ENCODE measurements at places on chromosomes 1 and 21.

- DNase-seq: peak; percentile 45
Measured at GRCh38 chr1:160205242-160206035, at the start of gene PEA15. PEA15 (plus strand) TSS chr1:160205384; CDS start chr1:160211545, 6,161 bp downstream.

GRCh38 chr21:30563072-30563471 is 2.0 kb upstream of the KRTAP19-7 start:
- no peak for DNase-seq

- no peak for DNase-seq
Measured at GRCh38 chr1:30824736-30825429, 67.3 kb upstream of the LAPTM5 start.

GRCh38 chr1:212678456-212679410 is 20.9 kb downstream of the BATF3 start:
- no peak for DNase-seq

DNA sequence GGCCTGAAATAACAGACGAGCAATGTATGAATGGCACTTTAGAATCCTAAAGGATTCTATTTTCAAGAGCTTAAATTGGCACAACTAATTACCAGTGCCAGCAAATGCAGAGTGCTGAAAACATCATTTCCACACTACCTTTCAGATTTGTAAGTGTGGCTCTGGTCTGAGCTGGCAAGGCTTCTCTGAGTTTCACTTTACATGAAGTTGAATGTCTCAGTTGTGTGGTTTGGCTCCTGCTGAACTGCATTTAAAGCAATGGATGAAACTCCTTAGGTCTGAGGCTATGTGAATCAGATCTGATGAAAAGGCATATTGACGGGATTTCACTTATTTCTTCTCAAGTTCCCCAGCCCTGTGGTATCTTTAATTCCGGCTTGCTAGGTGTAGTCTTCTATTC is 114.8 kb upstream of the PTGFR start:
- DNase-seq: no peak

DNA sequence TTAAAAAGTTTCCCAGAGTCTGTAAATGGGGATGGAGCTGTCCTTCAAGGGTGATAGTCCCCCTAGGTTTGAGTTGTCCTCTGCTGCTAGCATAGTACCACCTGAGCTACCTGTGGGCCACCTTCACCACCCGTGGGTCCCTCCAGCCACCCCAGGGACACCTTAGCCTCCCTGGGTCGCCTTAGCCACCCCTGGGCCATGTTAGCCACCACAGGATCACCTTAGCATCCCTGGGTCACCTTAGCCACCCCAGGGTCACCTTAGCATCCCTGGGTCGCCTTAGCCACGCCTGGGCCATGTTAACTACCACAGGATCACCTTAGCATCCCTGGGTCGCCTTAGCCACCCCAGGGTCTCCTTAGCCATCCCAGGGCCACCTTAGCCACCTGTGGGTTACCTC is 67.1 kb downstream of the ADARB1 start:
- no peak for DNase-seq

GRCh38 chr21:32334980-32335531 is 36.4 kb downstream of the MRAP start:
- DNase-seq: no peak

GRCh38 chr1:22166439-22166838 is 23.5 kb upstream of the WNT4 start:
- no peak for DNase-seq

GRCh38 chr1:218347723-218348627 is 2.8 kb downstream of the TGFB2 start:
- no peak for DNase-seq

- no peak for DNase-seq
Measured at GRCh38 chr1:235533476-235534168, 29.4 kb upstream of the B3GALNT2 start.

GRCh38 chr1:164671966-164672571 is 113.1 kb downstream of the PBX1 start:
- DNase-seq: no peak

DNA sequence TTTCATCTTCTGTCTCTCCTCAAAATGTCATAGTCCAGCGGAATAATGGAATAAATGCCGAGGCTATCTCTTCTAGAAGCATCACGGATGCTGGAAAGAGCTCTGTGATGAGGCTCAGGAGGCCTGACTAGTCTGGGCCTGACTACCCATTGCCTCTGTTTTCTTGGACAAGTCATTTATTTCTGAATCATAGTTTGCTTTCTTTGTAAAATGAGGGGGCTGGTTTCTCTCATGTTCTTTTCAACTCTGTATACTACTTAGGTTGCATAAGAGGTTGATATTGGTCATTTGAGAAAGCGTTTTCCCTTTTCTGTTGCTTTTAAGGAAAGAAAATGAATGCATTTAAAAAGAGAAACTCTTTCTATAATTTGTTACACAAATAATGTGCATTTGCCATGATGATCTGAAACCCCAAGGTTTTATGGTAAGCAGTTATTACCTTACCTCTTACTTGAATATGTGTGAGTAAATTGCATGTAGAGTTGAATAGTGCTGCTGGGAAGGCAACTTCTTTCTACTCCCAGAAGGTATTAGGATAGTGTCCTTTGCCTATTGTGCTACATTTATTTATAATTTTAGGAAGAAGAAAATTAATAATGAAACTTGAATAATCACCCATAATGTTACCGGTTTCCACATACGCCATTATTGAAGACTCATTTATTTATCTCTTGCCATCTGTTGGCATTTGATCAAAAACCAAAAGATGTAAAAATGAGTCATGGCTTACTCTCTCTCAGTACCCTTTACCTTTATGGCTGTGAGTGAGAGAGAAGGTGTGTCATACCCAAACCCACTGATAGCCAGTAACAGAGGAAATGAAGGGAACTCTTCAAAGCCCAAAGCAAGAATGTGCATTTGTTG is 179.1 kb downstream of the FASLG start:
- DNase-seq: no peak

DNA sequence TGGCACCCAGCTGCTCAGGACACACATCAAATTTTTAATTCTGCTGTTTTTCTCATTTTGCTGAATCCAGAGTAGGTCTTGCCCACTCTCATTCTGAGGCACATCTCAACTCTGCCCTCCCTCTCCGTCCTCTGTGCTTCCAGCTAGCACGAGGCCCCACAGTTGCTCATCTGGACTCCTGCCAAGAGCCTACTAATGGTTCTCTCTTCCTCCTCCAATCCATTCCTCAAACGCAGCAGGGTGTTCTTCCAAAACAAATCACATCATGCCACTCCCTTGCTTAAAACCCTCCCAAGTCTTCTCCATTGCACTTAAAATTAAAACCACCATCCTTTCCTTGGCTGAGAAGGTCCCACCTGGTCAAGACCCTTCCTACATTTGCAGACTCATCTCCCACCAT is 49.8 kb upstream of the SCAF4 start:
- no peak for DNase-seq

DNA sequence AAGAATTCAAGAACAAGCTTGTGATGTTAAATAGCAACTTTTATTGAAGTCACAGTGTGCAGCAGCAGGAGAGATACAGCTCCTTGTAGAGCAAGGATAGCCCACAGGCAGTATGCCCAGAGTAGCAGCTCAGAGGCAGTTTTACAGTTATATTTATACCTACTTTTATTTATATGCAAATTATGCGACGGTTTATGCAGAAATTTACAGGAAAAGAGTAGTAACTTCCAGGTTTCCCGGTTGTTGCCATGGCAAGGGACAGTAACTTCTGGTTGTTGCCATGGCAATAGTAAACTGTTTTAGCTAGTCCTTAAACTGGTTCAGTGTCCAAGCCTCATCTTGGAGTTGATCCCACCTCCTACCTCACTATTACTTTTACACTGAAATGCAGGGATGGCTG is 344.6 kb upstream of the LYPLAL1 start:
- no peak for DNase-seq

DNA sequence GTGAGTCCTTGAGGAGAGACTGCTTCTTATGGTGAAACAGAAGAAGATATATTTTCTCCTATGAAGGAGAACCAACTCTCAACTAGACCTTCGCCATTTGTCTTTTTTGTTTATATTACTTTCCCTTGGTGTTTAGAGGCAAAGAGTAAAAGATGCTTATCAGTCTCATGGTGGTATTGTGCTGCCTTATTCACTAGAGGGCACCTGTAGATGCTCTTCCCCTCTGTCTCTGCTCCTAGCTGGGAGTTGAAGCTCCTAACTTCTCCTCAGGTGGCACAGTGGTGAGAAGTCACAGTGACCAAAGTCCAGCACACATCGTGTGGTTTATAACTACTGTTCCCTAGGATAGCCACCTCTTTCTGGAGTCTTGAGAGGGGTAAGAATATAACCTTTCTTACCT is 1359.6 kb downstream of the PLA2G4A start:
- no peak for DNase-seq

GRCh38 chr1:94230920-94231319 is 6.5 kb downstream of the ARHGAP29 start:
- DNase-seq: no peak

DNA sequence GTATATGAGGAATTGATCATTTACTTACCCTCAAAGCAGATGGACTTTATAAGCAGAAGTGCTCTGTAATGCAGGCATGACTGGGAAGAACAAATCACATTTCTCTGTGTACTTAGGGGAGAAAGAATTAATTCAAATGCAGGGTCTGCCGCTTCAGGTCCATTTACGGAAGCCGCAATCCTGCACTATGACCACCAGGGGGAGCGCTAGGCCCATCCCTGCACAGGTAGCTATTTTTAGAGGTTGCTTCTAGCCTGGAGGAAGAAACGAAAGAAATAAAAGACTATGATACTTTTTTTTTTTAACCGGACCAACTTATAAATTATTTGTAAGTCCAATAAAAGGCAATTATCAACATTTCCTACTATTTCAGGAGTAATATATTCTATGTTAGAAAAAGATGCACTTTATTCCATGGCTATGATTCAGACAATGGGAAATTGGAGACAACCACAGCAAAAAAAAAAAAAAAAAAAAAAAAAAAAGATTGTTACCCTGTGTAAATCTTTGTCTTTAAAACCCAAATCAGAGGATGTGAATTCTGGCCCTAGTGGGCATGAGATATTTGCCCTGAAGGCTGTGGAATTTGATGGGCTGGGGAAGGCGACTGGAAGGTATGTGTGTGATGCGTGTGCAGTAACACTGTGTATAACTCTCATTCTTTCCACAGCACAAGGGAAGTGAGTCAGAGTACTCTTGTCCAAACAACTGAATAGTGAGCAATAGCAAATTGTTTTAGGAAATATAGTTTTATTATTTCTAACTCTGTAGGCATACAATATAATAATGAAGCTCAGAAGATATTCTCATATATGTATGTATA is 12.9 kb upstream of the FYB2 start:
- DNase-seq: peak; percentile 42

- no peak for DNase-seq
Measured at GRCh38 chr1:109499081-109499480, 5.2 kb downstream of the CYB561D1 start.

GRCh38 chr1:72547412-72547811 is 265.1 kb upstream of the NEGR1 start:
- no peak for DNase-seq

GRCh38 chr1:93448983-93449804 is 1.3 kb downstream of the FNBP1L start:
- DNase-seq: no peak

DNA sequence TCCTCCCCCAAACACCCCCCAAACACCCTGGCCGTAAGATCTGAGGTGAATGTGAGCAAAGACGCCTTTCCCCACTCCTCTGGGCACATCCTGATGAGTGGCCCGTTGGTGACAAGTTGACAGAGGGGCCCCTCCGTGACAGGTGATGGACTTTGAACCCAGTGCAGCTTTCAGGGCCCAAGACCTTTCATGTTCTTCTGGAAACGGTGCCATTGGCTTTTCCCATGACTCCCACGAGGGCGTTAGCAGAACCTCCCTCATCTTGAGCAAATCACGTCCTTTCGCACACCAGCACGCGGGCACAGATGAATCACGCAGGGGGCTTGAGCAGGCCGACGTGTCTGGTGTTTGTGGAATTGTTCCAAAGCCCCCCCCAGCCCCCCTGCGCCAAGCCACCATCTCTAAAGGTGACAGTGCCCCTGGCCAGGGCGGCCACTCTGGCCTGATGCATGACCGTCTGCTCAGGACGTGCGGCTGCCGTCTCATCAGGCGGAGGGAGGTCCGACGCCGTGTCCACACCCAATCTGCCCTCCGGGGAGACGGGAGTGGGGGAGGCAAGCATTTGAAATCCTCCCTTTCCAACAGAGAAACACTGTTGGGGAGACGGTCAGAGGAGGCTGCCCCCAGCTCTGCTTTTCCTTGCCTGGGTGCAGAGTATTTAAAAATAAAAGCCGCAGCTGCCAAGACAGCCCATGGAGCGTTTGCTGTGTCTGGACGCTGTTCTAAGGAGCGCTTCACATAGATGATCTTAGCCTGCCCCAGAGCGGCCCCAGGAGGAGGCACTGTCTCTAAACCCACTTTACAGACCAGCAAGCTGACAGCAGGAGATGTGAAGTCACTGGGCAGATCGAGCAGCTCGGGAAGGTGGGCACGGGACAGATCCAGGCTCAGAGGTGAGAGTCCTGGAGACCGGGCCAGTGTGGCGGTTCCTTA is 98.3 kb upstream of the ARHGEF16 start:
- no peak for DNase-seq

GRCh38 chr1:201652181-201652580 is 113.3 kb downstream of the NAV1 start:
- DNase-seq: no peak

DNA sequence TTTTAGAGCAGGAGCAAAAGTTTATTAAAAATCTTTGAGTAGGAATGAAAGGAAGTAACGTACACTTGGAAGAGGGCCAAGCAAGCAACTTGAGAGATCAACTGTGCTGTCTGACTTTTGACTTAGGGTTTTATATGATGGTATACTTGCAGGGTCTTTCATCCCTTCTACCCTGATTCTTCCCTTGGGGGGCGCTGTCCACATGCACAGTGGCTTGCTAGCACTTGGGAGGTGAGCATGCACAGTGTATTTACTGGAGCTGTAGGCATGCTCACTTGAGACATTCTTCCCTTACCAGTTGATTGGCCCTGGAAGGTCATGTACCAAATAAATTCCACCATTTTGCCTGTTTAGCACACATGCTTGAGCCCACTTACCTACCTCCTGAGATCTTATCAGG is 1001.3 kb upstream of the ADGRL2 start:
- DNase-seq: no peak

GRCh38 chr1:197438010-197438790 is 170.1 kb downstream of the CRB1 start:
- DNase-seq: no peak

DNA sequence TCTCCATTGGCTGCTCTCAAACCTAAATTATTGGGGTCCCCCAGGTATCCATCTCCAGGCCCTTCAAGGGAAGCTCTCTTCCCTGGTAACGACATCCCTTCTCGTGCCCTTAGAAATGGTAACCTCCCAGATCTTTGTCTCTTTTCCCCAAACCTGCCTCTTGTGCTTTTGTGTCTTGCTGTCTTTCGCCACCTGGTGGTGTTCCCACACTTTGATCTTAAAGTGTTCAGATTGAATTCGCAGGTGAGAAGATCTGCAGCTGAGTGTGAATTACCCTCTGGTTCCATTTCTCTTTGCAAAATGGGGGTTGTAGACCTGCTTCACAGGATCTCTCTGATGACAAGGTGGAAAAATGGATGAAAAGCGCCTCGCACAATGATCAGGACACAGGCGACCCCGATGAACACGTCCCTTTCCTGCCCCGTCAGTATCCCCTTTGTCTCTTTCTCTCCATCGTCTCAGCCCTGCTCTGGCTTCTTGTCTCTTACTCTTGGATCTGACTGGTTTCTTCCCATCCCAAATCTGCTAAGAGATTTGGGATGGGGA is 53.1 kb downstream of the DOP1B start:
- no peak for DNase-seq

GRCh38 chr1:111133866-111134265 is 6.0 kb downstream of the DRAM2 start:
- DNase-seq: no peak

GRCh38 chr21:18430341-18430740 is 26.8 kb upstream of the TMPRSS15 start:
- DNase-seq: no peak

- no peak for DNase-seq
Measured at GRCh38 chr1:234256359-234256758, 116.9 kb upstream of the COA6 start.

All from activated CD4-positive, CD25-positive, alpha-beta regulatory T cell (primary cell).